Osteoblast (primary cell): ENCODE measurements at places on chromosomes 13 and 19.

DNA sequence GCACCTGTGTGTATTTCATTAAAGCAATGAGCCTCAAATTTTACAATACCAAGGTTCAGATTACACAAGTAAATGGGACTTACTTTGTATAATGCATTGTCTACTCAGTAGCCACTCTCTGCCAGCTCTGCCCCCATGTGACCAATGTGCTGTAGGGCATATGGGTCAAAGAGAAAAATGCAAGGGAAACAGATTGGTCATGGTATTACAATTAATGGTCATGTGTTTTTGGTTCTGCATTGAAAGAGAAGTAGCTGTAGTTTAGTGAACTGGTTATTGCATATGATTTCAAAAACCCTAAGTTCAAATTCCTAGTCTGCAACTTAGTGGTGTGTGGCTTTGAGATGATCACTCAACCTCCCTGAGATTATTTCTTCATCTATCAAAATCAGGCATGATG, 545.4 kb downstream of the SUCLA2 start:
- DNase-seq = no peak

DNA sequence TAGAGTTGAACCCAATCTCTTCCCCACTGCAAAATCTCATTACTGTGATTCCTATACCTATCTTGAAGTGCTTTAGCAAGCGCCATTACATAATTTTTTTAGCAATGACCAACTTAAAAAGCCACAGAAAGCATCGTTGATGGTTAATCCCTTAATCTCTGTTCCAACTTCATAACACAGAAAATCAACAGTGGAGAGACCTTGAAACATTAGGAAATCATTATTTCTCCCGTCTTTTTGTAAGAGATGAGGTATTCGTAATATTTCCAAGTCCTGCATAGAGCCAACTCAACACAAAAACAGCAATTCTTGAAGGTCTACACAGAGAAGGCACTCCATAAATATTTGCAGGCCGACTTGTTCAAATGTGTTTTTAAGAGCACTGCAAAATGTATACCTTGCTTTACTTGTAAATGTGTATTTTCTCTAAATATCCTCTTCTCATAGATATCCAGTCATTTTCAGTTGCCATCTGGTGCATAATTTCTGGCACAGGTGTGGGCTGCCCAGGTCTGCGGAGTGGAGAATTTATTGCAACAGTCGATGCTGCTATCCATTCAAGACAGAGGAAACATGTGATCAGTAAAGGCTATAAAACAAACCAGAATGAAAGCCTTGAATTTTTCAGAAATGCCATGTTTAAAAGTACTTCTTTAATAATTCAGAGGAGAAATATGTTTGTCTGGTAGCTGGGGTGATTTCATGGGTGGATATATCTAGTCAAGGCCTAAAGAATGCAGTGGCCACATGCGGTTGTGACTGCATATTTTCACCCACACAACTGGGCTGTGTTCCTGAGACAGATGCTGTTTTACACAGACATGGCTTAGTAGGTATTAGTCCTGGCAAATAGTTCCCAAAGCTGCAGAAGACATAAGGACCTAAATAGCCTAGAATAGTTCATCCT, 234.3 kb upstream of the STARD13 start:
- peak; percentile 82 for DNase-seq

DNA sequence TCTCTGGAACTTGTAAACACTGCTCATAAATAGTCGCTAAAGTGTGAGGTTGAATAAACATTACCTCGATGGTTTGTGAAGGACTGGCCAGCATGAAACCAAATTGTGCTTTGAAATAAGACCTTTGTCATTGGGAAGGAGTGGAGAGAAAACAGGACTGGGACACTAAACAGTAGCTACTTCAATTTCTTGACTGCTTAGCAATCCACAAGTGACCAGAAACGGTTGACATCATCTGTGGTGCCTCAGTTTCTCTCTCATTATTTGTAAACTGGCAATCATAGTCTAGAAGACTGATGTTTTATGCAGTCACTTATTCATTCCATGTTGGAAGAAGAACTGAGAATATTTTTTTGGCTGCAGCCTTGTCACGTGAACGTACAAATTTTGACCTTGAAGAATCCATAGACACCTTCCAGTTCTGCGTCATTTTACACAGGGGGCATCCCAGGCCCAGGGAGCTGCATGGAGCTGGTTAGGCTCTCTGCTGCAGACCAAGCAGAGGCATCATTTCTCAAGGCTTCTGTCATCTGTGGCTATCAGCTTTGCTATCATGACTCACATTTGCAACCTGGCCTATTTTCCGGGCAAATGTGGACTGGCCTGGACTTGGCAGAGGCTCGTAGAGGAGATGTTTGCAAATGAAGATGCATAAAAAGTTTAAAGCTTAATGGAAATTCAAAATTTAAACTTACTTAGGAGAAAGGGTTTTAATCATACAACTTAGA, 391.8 kb downstream of the FGF9 start:
- no peak for DNase-seq

GRCh38 chr19:19909654-19910053, 8.9 kb downstream of the ZNF93 start:
- DNase-seq = no peak

DNA sequence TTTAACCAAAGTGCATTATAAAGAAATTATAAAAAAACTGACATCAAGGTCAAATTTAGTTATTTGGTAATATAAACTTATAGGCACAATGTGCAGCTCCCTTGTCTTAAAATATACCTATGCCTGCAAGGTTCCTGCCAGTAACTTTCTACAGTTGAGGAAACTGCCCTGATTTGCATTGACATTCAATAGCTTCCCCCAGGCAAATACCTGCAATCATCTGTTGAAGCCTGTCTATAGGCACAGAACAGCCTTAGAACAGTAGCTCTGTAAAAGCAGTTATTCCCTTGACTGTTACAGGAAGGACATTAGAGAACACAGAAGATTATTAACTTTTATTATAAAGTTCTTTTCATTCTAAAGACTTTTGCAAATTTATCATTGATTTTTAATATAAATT, 1239.5 kb downstream of the PCDH9 start:
- no peak for DNase-seq

DNA sequence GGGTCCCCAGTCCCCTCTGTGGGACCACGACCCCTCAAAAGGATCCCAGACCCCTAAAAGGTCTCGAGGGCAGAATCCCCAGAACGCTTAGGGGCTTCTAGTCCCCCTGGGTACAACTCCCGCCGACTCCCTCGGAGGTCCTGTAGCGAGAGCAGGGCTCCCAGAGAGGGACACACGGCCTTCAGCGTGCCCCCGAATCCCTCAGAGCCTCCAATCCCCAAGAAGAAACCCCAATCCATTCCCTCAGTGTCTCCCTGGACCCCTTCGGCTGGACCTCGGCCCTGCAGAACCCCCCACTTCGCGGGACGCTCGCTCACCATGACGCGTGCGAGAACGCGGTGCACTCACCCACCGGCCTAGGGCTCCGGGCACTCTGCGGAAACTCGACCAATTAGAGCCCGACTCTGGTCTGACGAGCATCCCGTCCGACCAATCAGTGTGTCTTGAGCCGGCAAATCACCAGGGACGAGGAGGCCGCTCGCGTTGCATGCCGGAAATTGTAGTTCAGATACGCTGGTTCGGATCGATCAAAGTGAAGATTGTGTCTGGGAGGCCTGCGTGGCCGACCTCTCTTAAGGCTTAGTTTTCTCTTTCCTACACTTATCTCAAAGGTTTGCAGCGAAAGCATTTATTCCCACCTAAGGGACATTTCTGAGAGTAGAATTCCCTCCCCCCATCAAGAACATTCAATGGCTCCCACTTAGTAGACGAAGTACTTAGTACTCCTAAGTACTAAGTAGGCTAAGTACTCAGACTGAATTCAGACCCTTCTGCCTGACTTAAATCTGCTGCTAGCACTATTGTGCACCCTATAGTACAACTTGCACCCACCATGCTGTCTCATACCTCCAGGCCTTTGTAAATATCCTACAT, at the start of gene TMEM161A:
TMEM161A (minus strand) TSS at position 370 of the 873 bp plus-strand sequence; CDS start at position 320, 50 bp downstream.
- DNase-seq = peak; percentile 100

- peak; percentile 72 for DNase-seq
These were observed 300.5 kb downstream of the SPRY2 start for GRCh38 chr13:80040196-80040980.

DNA sequence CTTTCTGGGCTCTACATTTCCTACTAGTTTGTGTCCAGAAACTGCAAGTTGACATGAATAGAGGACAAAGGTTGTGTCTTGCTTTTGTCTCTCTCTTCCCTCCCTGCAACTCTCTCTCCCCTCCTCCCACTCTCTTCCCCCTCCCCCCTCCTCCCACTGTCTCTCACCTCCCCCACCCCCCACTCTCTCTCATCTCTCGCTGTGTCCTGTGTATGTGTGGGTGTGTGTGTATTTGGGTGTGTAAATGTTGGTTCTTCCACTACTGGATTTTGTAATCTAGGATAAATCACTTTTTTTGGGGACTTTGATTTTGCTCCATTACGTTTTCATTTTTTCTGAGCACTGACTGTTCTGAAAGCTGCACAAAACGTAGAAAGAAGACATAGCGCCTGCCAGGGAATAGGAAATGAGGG, 48.4 kb downstream of the AKAP11 start:
- no peak for DNase-seq

GRCh38 chr19:18091217-18091608, 4.5 kb upstream of the IL12RB1 start:
- no peak for DNase-seq

- DNase-seq = no peak
These were observed 85.2 kb downstream of the EDNRB start for GRCh38 chr13:77833331-77833863.

DNA sequence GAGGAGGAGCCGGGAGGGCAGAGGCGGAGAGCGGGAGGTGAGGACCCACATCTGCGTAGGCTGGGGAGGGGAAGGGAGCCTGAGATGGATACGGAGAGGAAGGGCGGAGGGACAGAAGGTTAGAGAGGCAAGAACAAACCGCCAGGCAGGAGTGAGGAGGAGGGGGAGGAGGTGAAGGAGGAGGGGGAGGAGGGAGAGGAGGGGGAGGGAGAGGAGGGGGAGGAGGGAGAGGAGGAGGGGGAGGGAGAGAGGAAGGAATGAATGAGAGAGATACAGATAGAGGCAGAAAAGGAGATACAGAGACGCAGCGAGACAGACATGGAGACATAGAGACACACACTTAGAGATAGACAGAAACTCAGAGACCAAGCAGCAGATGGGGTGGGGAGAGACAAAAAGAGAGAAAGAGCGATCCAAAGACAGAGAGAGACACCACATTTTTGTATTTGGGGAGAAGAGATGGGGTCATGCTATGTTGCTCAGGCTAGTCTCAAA, 782 bp upstream of the CA11 start:
- DNase-seq = peak; percentile 47

DNA sequence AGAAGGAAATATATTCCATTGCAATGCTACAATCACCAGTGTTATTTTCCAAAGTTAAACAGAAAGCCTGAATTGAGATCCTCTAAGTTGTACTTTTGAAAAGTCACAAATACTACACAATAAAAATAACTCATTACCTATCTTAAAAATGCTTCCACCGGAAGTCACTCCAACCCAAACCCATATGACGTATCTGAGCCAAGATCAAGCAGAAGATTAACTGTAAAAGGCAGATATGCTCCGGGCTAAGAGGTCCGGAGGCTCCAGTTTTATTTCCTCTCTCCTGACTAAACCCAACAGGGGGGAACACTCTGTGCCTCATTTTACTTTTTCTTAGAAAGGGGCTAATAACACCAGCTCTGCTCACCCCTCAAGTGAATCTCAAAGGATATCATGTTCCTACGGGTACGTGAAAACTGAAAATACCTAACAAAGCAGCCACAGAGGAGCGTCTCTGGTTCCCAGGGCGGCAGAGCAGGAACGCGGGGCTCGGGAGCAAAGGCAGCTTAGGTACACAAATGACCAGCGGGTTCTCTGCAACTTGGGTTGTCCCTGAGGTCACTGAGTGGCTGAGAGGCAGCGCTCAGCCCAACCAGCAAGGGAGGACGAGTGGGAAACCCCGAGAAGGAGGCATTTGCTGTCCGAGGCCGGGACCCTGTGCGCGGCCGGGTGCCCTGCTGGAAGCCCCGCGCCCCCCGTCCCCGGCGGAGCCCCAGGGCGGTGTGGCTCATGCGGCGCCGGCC, 750 bp downstream of the RAB20 start:
- peak; percentile 77 for DNase-seq

DNA sequence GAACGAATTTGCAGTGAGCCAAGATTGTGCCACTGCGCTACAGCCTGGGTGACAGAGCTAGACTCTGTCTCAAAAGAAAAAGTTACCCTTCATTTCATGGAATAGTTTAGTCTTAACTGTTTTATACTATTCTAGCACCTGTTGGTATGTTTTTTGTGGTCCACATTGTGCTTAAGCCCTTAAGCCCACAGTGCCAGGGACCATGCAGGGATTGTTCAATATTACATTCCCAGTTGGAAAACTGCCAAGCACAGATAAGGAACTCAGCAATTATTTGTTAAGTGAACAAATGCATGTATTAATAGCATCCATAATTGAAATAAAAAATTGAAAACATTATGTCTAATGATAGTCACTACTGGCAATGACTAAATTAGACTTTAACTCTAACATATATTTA, 193.5 kb downstream of the PCDH17 start:
- no peak for DNase-seq

- DNase-seq = no peak
These were observed 10.3 kb downstream of the HSH2D start for GRCh38 chr19:16153582-16154336.
